NCI-H2029 treated with DMSO at 0.1 percent for 48 hours (cell line): ENCODE measurements at places on chromosomes 5 and 9.

- no peak for DNase-seq
These were observed 52.1 kb upstream of the NFIB start for GRCh38 chr9:14366076-14366475.

- no peak for DNase-seq
These were observed 66.8 kb downstream of the APBA1 start for GRCh38 chr9:69605406-69605805.

DNA sequence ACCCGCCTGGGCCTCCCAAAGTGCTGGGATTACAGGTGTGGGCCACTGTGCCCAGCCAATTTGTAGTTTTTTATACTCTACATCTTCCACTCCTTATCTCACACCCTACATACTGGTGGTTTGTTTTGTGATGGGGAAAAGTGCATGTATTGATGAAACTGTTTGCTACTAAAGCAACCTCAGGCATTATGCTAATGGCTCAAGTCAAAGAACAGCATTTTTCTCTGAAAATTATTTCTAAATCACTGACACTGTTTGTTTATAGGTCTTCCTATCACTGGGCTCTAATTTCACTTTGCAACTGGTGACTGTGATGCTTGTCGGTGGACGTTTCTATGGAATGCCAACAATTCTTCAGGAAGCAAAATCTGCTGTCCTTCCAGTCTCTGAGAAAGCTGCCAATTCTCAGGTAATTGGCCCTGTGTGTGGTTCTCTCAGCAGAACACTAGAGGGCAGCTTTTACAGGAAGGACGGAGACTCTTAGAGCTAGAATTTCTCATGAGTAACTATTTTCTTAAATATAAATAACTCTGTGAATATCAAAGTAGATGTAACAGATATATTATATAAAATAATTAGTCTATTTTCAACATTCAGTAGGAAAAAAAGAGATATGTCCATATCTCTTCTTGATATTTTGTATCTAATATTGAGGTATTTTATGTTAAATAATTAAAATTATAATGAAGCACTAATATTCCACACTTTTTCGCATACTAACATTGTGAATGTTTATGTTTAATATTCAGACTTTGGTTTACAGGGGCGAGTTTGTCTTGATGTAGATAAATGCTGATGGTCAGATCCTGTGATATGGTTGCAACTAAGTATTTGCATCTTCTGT, 244.1 kb downstream of the ADGRV1 start:
- peak; percentile 44 for DNase-seq

GRCh38 chr5:2491846-2492245, 259.6 kb downstream of the IRX2 start:
- no peak for DNase-seq

GRCh38 chr9:1460143-1460769, 410.1 kb downstream of the DMRT2 start:
- DNase-seq: peak; percentile 25

- DNase-seq: no peak
These were observed 561.4 kb downstream of the ISL1 start for GRCh38 chr5:51944500-51945125.

- no peak for DNase-seq
These were observed 43.9 kb downstream of the BOD1 start for GRCh38 chr5:173572431-173573125.

- no peak for DNase-seq
These were observed 112.7 kb downstream of the RORB start for GRCh38 chr9:74609671-74610405.

DNA sequence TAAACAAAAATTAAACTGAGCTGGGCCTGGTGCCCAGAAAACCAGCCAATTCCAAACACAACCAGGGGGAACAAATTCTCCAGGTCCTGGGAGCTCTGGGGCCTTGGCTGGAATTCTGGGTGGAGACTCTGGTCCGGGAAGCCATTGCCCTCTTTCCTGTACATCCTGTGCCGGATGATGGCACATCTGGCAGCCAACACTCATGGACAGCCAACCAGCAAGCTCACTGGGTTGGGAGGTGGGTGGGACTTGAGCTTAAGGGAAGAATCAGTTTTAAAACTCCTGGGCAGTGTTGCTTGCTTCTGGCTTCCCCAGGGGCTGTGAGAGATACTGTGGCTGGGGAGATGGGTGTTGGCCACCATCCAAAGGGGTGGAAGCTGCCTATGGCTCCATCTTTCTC, 56.1 kb downstream of the PCDH1 start:
- DNase-seq: no peak

GRCh38 chr9:99249619-99250018, 27.5 kb downstream of the SEC61B start:
- no peak for DNase-seq
